EL (cell line): ENCODE measurements at places on chromosomes 6 and 20.

GRCh38 chr6:30767158-30767943 is 23.0 kb upstream of the IER3 start:
- DNase-seq: no peak

DNA sequence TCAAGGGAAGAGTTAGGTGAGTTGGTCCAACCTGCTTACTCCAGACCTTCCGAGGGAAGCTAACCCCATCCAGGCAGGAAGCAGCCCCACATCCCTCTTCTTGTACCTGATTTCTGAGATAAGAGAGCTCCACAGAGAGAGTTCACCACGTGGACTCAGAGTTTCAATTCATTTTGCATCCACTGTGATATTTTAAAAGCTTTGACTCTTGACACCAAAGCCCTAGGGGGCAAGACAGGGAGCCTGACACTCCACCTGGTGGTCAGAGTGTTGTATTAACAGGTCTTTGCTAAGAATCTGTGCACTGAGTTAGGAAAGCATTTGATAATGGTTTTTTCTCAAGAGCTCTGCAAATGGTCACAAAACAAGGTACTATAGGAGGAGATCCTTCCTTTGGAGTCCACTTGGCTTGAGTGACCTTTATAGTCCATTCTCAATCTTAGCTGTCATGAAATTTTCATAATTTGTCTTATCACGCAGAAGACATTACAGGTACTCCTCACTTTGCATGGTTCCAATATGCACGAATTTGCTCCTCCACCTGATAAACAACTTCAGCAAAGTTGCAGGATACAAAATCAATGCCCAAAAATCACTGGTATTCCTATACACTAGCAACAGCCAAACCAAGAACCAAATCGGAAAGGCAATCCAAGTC is 56.2 kb upstream of the RIPOR2 start:
- DNase-seq: peak; percentile 58

GRCh38 chr20:32354592-32355416 is 3.3 kb upstream of the ASXL1 start:
- DNase-seq: peak; percentile 92

- no peak for DNase-seq
Observed at GRCh38 chr20:10662661-10663458, 10.9 kb downstream of the JAG1 start.

DNA sequence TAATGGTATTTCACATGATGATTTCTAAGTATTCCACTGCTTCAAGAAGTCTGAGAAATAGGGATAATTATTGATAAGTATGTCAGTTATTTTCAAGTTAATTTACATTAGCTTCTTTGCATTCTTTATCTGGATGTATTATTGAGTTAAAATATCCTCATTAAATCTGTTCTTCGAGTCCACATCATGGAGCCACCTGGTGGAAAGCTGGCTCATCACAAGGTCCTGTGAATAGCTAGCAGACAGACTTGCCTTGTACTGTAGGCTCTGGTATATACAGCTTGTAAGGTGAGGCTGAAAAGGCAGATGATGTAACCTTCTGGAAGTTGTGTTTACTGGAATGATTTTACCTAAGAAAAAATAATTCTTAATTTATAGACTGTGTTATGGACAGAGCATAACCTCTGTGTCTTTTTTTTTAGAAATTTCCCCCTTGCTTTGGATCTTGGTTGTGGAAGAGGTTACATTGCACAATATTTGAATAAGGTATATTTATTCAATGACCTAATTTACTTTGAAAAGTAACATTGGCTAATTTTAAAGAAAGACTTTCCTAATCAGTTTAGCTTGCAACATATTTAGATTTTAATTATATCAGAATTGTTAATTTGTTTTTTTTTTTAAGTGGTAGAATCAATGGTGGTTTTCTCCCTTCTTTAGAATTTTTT is 3.5 kb downstream of the NDUFAF5 start:
- DNase-seq: peak; percentile 50

GRCh38 chr6:144510859-144511258 is 225.7 kb downstream of the UTRN start:
- DNase-seq: no peak

- DNase-seq: peak; percentile 55
Observed at GRCh38 chr6:1610497-1611321, 994 bp downstream of the FOXC1 start.

DNA sequence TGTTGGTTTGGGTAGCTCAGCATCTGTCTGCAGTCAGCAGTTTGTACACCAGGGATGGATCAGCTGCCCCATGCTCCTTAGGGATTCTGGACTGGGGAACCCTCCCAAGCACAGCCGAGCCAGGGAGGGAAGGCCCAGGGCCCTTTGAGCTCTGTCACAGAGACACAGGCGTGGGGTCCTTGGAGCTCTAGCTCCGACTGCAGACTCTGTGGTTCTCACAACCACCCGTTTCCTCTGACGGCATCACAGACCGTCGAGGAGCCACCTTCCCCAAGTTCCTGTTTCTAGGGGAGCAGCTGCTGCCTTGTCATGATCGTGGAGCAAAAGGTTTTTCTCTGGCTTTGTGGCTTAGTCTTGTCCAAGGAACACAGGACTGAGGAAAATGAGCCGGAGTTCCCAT is at the start of gene SLA2:
SLA2 (minus strand) TSS at position 199 of the 400 bp plus-strand sequence. CDS start 4,861 bp downstream, outside the sequence.
- no peak for DNase-seq

GRCh38 chr20:63567386-63568169 is 6.5 kb downstream of the HELZ2 start:
- no peak for DNase-seq

DNA sequence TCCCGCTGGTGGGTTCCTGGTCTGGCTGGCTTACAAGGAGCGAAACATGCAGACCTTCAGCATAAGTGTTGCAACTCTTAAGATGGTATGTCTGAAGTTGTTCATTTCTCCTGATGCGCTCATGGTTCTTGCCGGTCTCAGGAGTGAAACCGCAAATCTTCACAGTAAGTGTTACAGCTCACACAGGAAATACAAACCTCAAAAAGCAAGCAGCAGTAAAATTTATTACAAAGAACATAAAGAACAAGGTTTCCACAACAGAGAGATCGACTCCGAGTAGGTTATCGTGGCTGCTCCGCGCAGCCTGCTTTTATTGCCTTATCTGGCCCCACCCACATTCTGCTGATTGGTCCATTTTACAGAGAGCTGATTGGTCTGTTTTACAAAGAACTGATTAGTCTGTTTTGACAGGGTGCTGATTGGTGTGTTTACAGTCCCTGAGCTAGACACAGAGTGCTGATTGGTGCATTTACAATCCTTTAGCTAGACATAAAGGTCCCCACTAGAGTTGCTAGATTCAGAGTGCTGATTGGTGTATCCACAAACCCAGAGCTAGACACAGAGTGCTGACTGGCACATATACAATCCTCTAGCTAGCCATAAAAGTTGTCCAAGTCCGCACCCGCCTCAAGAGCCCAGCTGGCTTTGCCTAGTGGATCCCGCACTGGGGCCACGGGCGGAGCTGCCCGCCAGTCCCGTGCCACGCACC is 39.2 kb downstream of the TRIM27 start:
- DNase-seq: no peak

GRCh38 chr20:5511930-5512329 is 195.2 kb upstream of the PROKR2 start:
- peak; percentile 28 for DNase-seq

- peak; percentile 77 for DNase-seq
Observed at GRCh38 chr6:1554476-1555310, 55.0 kb upstream of the FOXC1 start.

DNA sequence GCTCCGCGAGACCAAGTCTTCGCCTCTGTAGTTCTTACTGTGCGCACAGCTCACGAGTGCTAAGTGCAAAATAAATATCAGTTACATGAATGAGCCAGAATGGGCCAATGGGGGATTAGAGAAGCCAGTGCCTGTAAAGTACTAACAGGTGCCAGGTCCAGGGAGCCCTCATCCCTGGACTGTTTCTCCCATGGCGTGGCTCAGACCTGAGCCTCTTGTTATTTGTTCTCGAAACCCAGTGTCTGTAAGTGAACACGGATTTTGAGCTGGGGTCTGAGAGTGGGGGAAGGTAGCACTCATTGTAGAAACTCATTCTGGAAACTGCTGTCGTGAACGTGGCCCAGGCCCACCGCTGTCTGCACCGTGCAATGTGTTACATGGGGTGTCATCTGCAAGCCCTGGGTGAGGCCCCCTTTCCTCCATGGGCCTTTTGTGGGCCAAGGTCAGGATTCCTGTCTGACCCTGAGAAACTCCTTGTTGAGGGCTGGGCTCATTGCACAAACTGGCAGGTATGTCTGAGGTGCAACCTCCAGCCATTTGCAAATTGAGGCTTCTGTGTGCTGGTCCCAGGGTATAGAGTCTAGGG is 154.7 kb downstream of the SYCP2 start:
- no peak for DNase-seq

DNA sequence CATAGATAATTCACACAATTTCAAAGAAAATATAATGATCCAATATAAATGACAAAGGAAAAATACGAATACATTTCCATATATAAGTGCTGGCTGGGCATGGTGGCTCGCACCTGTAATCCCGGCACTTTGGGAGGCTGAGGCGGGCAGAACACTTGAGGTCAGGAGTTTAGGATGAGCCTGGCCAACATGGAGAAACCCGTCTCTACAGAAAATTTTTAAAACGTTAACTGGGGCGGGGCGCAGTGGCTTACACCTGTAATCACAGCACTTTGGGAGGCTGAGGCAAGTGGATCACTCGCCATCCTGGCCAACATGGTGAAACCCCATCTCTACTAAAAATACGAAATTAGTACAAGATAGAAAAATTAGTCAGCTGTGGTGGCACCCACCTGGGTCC is 14.9 kb upstream of the MAPK13 start:
- no peak for DNase-seq

GRCh38 chr6:95998133-95998532 is 17.6 kb upstream of the FUT9 start:
- no peak for DNase-seq

- no peak for DNase-seq
Observed at GRCh38 chr6:90021711-90022110, 127.4 kb downstream of the GJA10 start.

DNA sequence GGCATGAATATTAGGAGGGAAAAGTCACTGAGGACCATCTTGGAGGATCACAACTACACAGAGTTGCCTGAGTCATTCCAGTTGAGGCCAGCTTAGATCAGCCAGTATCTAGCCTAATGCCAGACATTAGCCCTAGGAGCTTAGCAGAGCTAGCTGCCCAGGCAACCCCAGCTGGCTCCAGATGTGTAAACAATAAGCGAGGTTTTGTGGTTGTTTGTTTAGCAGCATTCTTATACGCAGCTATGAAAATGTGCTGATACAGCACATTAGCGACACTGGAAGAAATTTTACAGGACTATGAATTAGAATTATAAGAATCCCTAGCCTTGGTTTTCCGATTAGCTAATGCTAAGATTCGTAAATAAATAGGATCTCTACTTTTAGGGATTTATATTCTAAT is 59.3 kb downstream of the BTBD3 start:
- DNase-seq: no peak

GRCh38 chr20:44773070-44773829 is 27.6 kb downstream of the KCNK15 start:
- DNase-seq: no peak

GRCh38 chr6:150937132-150937906 is 71.8 kb downstream of the MTHFD1L start:
- DNase-seq: no peak

DNA sequence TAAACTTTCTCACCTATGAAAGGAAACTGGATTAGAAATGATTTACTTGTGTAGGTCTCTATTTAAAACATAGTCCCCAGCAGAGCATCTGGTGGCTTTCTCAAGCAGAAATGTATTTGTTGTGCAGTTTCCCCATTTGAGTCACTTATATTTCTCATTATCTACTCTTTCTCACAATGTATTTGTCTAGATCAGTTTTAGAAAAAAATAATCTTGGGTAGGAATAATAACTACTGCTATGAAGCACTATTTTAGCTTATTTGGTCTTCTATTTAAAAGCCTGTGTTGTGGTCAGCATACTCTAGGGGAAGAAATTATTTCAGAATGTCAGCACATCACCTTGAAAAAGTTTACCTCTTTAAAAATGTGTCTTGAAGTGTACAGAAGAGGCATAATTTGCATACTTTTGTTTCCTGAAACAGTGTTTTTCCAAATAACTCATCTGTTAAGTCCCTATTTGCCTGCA is 60.9 kb upstream of the PRL start:
- DNase-seq: no peak

DNA sequence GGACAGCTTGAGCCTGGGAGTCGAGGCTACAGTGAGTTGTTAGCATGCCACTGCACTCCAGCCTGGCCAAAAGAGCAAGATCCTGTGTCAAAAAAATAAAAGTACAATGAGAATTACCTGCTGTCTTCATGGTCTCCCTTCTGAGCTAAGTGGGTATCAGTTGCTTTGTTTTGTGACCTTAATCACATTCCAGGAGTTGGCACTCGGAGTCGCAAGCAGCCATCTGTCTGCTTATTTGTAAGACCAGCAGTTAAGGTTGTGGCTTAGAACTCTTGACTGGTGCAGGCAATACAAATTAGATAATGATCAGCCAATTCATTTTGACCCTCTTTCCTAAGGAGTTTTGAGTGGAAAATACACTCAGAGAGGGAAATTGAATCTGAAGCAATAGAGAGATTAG is 114.0 kb downstream of the MYO6 start:
- DNase-seq: no peak

DNA sequence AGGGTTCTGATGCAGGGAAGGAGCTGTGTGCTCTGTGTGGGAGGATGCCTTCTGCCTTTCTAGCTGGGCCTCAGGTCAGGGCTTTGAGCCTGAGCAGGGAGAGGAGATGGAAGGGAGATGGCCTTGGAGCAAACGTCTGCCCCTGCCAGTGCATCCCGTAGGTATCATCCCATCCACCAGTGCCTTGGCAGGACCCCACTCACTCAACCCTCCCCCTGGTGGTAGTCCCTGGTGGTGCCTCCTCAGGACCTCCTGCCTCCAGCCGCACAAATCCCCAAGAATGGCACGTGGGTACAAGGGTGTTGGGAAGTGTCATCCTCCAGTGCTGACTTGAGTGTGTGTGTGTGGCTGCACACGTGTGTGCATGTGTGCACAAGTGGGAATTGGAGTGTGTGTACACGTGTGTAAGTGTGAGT is 23.1 kb upstream of the MICB start:
- DNase-seq: no peak

DNA sequence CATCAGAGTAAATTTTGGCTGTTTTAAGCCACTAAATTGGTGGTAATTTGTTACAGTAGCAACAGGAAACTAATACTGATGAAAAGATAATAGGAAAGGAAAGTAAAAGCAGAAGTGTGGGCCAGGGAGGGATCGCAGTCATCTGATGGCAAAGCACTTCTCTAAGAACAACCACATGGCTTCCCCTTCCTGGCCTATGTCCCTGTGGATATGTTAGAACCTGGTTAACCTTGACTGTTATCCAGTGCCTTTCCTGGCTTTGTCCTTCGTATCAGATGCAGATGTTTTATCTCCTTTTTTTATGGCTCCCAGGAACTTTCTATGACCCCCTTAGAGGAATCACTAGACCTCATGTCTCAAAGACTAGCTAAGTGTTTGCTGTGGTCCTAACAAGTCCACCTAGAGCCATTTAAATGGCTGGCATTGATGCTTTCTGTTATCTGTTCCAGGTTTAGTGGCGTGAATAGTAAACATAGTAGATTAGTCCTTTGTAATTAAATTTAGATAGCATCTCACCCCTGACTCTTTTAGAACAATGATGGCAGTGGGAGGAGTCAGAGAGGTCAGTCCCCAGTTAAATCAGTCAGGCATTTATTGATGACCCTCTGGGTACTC is 79.2 kb upstream of the PHACTR2 start:
- no peak for DNase-seq
